ENCODE measurements at places on chromosomes 11 and 22.

DNA sequence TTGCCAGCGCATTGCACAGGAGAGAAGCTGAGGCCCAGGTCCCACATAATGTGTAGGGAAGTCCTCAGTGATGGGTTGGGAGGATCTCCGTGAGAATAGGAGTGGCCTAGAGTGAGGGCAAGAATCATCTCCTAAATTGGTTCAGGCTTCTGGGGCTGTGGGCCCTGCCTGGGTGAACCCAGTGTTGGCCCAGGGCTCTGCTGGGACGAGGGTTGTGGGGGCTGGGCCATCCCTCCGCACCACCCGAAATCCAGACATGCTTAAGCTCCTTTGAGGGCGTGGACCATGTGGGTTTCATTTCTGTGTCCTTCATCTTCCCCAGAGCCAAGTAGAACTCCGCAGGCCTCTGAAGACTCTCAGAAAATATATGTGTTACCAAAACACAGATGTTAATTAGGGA is 3.7 kb downstream of the MICALL1 start:
- DNase-seq = no peak

DNA sequence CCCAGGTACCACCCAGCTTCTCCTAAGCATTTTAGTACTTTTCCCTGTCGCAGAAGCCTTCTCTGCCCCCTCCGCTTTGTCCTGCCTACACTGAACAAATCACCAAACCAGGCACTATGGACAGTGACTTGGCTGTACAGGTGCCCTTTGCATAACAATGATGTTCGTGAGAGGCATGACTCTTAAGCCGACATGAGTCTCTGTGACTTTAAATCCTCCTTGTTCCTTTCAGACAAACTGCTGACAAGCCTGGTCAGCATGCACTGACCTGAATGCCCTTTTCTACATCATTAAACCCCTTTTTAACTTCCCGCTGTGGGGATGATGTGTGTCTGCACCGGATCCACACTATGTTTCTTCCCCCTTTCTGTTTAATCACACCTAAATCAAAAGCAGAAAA is 16.6 kb downstream of the CAVIN3 start:
- DNase-seq = no peak

DNA sequence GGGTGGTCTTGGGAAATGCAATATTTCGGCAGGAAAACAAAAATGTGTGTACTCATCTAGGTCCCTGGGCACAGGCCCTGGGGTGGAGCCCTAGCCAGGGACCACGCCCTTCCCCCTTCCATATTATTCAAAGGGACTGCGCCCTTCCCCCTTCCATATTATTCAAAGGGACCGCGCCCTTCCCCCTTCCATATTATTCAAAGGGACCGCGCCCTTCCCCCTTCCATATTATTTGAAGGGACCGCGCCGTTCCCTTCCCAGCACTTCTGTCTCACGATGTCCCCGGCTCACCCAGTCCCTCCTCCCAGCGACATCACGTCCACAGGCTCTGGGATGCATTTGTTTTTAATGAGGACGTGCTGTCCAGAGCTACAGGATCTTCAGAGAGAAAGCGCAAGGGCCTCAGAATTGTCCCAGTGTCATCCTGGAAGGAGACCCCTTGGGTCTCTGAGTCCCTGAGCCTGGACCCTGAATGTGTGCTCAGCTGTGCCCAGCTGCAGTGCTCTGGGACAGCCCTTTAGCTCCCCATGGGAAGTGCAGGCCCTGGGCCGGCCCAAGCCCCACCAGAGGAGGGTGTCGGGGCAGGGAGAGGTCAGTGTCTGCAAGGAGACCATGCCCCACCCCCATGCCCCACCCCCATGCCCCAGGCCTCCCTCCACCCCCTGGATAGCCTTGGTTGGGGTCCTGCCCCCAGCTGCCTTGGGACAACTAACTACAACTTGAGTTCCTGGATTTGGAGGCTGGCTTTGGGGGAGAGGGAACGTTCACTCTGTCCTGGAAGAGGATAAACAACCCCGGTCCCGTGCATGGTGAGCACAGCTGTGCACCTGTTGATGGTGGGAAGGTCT is 810.0 kb downstream of the BRD1 start:
- DNase-seq = no peak

DNA sequence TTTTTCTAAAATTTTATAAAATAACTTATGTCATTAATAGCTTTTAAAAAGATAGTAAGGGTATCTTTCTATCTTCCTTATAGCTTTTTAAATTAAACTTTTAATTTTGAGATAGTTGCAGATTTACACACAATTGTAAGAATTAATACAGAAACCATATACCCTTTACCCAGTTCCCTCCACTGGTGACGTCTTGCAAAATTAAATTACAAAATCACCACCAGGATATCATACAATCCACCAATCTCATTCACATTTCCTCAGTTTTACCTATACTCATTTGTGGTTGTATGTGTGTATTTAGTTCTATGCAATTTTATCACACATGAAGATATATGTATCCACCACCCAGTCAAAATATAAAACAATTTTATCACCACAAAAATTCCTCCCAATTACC is 10.0 kb downstream of the SBF2 start:
- no peak for DNase-seq

DNA sequence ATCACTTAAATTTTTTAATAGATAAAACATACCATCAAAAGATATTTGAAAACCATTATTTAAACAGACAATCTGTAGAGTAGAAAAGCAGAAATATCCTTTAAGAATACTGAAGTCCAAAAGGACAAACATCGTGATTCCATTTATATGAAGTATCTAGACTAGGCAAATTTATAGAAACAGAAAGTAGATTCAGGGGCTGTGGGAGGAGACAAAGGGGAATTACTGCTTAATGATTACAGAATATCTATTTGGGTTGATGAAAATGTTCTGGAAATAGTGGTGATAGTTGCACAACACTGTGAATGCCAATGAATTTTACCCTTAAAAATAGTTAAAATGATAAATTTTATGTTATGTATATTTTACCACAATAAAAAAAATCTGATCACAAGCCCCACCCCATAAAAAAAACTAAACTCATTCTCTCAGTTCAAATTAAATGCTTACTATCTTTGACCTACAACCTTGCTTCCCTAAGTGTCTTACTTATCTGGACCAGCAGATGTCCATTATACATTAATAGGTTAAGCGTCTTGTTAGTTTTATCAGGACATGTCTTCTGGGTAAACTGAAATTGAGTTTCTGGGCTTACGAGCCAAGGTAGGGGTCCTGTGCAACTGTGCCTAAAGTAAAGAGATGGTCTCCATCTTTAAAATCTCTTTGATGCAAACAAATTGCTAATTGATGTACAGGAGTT is 86.3 kb downstream of the FCHSD2 start:
- DNase-seq = no peak

- DNase-seq = no peak
These were observed 456.9 kb downstream of the BRD1 start for GRCh38 chr22:49370627-49371301.

GRCh38 chr11:77967753-77968152 is 26.7 kb downstream of the INTS4 start:
- no peak for DNase-seq

DNA sequence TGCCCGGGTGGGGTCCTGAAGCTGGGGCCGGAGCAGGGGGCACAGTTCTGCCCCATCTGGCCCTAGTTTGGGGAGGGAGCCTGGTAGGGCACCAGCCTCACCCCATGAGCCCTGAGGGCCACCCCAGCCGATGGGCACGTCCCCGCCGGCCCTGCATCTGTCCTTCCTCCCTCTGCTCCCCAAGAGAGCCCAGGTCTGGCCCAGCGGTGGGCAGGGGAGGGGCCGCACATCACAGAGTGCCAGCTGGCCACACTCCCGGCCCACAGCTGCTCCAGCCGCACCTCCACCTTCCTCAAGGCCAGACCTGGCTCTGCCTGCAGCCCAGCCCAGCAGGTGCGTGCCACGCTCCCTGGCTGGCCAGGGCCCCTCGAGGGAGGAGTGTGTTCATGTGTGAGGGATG is 21.6 kb downstream of the BRSK2 start:
- no peak for DNase-seq

DNA sequence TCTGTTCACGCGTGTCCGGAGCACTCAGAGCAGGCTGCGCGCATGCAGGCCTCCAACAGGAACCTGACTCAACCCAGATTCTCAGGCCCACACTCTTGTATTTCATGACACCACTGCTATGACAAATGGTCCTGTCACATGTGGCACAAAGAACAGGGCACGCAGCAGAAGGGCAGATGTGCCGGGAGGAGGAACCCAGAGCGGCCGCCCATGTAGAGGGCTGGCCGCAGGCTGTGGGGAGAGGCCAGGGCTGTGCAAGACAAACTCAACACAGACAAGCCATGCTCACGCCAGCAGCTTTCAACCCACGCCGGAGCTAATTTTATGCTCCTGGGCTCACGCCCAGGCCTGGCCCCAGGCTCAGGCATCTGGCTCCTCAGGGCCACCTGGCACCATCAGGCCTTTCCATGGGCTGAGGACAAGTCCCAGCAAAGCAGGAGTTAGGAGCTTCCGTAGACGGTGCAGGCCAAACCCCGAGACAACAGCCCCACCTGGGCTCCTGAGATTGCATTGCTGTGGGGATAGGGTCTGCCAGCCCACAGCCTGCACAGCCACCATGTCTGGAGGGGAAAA is 40.0 kb downstream of the DUSP8 start:
- DNase-seq = peak; percentile 74

GRCh38 chr22:38041760-38042487 is 15.3 kb upstream of the PICK1 start:
- no peak for DNase-seq

DNA sequence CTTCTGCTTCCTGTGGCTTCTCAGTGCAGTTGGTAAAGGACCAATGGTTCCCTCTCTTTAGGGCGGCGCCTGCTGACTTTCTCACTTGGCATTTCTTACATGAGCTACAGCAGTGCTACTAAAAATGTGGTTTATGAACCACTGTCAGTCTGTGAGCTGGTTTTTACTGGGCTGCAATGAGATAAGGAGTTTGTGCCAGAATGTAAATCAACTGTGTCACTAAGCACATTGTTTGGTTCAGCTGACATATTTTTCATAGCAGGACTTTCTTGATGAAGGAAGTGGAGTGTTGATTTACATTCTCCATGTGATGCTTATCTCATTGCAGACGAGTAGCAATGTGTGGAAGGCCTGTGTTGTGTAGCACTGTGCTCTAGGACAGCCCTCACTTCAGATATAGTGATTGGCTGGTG is 463.3 kb downstream of the SOX6 start:
- peak; percentile 33 for DNase-seq

DNA sequence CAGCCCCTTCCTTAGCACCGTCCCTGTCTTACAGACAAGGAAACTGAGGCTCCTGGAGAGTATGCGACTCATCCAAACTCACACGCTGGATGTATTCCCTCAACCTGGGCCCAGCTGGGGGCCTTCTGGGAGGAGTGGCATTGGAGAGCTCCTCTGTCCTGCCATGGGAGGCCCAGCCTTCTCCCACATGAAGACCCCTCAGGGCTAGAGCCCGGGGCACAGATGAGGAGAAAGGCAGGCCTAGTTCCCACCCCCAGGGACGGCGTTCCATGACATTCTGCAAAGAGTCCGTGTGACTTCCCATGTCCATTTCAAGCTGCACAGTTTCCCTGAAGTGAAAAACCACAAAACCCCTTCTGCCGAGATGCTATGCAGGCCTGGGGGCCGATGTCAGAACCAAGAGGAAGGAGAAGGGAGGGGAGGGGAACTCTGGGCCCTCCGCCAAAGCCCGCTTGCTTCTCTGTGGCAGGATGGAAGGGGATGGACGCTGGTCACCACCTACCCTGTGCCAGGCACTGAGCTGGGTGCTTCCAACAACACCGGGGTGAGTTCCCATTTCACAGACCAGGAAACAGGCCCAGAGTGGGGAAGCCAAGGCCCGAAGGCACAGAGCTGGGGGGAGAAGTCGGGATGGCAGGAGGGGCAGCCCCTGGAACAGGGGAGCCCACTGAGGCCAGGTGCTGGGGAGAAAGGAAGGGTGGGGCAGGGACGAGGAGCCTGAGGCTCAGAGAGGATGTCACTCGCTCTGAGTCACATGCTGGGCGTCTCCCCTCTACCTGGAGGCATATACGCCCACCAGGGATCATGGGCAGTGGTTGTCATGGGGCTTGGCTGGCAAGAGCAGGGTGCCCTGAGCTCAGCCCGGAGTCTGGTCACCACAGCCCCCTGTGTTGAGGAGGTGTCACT is 15.7 kb downstream of the RAC2 start:
- no peak for DNase-seq

DNA sequence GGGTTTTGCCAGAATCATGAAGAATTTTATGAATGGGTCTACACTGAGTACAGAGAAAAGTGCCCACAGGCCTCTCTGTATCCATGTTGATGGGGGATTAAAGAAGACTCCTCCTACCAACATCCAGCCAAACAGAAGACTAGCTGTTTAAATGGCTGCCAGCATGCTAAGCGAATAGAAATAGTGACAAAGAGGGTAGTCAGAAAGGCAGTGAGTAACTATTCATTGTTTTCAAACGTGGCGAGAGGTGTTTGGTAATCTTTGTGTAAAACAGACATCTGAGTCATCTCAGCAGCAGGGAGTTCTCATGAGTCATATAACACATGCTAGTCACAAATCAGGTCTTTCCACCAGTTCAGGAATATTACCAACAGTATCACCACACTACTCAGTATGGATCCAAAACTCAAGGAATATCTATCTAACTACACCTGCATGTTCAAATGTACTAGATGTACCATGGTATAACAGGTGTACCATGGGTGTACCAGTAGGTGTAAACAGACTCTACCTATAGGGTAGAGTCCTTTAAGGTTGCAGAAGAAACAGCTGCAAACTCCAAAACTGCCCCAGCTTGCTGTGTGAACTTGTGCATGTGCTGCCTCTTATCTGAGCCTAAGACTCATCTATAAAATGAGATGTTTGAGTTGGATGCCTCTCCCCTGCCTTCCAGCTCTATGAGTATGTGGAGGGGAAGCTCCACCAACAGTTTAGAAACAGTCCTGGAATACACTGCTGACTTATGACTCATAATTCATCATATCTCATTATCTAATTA is 82.0 kb downstream of the SLC1A2 start:
- DNase-seq = peak; percentile 62

DNA sequence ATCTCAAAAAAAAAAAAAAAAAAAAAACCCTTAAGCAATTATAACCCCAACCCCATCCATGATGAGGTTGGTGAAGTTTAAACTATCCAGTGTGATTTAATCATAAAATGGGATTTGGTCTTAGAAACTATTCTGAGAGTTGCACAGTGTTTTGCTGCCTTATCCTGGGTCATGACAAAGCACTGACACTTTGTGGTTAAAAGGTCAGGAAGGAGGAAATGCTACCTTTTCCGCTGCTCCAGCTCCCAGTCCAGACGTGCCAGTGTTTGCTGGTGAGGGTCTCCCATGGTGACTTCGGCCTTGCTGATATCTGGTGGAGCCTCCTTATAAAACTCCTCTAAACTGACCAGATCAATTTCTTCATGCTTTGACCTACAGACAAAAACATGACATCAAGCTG is 14.5 kb downstream of the THOC5 start:
- DNase-seq = no peak

GRCh38 chr11:1693327-1694063 is 3.5 kb upstream of the KRTAP5-6 start:
- DNase-seq = peak; percentile 76

- no peak for DNase-seq
These were observed 23.0 kb downstream of the ZFTA start for GRCh38 chr11:63745304-63746170.

DNA sequence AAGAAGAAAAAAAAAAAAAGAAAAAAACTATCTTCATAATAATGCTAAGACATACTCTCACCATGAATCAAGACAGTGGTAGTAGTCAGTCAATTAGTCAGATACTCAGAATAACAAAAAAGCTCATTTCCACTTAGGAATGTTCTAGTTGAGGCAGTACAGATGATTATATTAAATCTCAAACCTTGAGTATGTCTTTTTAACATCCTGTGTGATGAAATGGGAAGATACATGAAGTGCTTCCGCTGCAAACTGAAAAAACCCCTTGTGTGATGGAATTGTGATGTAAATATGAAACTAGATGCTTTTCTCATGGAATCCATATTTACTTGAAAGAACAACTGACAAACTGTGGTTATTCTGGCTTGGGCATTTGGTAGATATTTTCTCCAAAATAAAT is 13.7 kb downstream of the AMOTL1 start:
- DNase-seq = no peak

Data from prostate gland (tissue), 2 donors.